ENCODE measurements at places on chromosomes 7 and 10. TPM values are rescaled to one million over a fixed set of nuclear protein-coding genes. Genes with fewer than 3 reads are reported as not detected.

The YKT6 gene
- polyA plus RNA-seq: 58.0 TPM

The PRLHR gene
- 0.16 TPM for polyA plus RNA-seq

The CDC14C gene
- 0.09 TPM for polyA plus RNA-seq

DNA sequence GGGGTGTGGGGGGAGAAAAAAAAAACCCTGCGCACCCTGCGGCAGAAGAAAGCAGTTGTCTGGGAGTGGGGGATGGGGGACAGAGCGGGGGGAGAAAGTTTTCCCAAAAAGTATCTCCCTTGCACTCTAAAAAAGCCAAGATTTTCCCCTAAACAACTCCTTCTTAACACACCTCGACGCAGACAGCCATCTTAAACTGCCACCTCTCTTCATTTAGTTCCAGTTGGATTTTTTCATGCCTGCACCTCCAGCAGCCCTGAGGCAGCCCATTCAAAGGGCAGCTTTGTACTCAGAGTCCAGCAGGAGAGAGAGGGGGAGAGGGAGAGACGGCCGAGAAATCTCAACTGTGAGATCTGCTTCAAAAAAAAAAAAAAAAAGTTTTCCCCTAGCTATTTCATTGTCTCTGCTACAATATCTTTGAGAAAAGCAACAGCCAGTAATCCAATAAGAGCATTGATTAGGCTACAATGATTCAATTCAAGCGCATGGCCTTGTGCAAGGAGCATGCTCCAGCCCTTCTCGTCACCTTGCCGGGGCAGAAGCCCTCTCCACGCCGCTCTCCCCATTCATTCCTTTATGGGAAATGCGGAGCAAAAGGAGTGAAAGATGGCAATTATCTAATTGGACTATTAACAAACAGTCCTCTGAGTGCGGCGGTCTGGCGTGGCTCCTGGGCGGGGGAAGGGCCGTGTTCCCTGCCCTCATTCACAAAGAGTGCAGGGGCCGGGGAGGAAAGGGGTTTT is 939 bp upstream of the VAX1 start:
- DNase-seq: no peak

The SLC26A3 gene
- 0.03 TPM for polyA plus RNA-seq

DNA sequence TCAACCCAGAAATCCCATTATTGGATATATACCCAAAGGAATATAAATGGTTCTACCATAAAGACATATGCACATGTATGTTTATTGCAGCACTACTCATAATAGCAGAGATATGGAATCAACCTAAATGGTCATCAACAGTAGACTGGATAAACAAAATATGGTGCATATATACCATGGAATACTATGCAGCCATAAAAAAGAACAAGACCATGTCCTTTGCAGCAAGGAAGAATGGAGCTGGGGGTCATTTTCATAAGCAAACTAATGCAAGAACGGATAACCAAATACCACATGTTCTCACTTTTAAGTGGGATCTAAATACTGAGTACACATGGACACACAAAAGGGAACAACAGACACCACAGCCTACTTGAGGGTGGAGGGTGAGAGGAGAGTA is 2.2 kb upstream of the AFAP1L2 start:
- no peak for DNase-seq

DNA sequence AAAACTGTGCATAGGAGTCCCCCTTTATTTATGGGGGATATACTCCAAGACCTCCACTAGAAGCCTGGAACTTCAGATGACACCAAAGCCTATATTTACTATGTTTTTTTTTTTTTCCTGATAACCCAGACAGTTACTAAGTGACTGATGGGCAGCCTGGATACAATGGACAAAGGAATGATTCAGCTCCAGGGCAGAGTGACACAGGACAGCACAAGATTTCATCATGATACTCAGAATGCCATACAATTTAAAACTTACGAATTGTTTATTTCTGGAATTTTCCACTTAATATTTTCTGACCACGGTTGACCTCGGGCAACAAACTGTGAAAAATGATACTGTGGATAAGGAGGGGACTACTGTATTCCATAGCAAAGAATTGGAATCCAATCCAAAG is 843.6 kb downstream of the PCDH15 start:
- DNase-seq: no peak

GRCh38 chr7:137844677-137845425 is 1.9 kb downstream of the DGKI start:
- no peak for DNase-seq

The FAM20C gene
- polyA plus RNA-seq: 86.5 TPM

GRCh38 chr10:102657451-102657850 is 13.2 kb downstream of the TRIM8 start:
- DNase-seq: no peak

- DNase-seq: no peak
These were observed 19.0 kb upstream of the TSPAN12 start for GRCh38 chr7:120876922-120877321.

The ADARB2 gene
- 1.0 TPM for polyA plus RNA-seq

The OPN1SW gene
- polyA plus RNA-seq: not detected

The RAMP3 gene
- polyA plus RNA-seq: 51.4 TPM

DNA sequence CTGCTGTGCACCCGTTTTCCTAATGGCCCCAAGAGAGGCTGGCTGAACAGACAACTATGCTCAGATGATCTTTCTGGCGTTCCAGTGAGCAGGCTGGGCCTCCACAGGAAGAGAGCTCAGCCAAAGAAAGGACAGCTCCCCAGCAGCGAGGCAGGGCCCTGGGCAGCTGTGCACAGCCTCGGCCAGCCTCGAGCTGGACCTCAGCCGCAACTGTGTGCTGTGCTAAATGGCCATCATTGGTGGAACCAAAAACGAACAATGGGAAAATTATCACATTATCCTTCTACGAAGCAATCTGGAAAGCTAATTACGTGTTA is 97.5 kb downstream of the CTBP2 start:
- DNase-seq: no peak

DNA sequence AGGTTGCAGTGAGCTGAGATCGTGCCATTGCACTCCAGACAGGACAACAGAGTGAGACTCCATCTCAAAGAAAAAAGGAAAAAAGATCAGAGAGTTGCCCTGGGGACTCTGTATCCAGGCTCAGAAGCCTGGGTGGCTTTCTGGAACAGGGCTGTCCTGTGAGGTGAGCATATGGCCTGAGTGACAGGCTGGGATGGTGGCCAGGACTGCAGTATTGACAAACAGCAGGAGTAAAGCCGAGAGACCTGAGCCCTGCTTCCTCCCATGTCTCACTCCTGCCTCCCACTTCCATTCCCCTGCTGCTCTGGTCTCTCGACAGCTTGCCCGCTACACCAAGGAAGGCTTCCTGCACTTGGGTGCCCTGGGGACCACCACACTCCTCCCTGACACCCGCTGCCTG is 578.5 kb downstream of the GALNT17 start:
- DNase-seq: no peak

The KIAA1549 gene
- polyA plus RNA-seq: 1.6 TPM

DNA sequence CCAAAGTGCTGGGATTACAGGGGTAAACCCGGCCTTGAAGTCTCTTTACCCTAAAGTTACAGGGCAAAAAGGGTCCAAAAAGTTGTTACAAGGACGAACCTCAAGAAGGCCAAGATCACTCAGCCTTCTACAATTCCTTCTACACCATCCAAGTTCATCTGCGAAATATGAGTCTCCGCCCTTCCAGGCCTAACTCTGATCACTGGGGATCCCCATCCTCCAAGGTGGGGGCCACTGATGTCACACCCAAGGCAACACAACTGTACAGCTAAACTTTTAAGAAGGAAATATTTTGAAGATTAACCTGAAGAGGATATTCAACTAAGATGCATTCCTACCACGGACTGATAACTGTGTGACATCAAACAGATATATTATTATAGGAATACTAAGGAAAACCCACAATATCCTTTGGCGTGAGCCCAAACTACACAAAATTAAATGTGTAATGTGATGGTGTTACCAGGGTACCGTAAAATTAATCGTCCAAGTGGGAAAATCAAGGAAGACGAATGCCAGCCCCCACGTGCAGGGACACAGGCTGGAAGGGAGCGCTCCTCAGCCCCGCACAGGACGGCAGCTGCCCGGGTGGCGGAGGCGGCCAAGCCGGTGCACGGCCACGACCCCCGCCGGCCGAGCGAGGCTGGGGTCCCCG is 1.0 kb downstream of the PAXIP1 start:
- DNase-seq: no peak

GRCh38 chr10:113945075-113945686 is 90.7 kb downstream of the NHLRC2 start:
- DNase-seq: no peak

The ANKRD61 gene
- polyA plus RNA-seq: 0.06 TPM

The DHTKD1 gene
- polyA plus RNA-seq: 12.9 TPM

The PPP1R3C gene
- 24.5 TPM for polyA plus RNA-seq

- no peak for DNase-seq
These were observed at the start of gene HK1 for GRCh38 chr10:69278446-69278963. TSS of gene HK1 (plus strand) at chr10:69278496.

DNA sequence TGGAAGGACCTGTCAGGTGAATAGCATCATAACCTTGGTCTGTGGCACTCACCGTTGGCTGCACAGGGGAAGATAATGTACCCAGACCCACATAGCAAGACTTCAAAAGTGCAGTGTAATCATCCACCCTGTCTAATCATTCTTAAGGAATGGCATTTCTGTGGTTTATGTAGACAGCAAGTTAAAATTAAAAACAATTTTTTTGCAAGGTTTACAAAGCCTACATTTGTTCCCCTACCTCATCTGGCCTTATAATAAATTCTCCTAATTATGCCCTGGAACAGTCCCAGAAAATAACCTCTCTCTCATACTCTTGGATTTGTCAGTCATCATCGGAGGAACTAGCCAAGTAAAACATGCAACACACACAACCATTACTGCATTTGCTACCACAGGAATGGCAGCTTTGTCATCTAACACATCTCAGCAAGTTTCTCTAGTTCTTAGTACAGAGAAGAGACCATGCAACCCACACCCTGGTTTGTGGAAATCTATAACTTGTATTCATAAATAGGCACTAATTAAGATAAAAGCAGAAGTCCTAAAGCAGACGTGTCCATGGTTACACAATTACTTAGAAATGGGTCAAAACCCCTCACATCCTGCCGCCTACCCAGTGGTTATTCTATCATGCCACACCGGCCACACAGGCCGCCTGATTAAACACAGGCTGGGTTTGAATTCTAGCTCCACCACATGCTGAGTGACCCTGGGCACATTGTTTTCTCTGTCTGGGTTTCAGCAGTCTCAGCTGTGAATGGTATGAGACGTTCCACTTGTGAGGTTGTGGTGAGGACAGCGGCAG is 19.1 kb downstream of the ABLIM1 start:
- DNase-seq: no peak

DNA sequence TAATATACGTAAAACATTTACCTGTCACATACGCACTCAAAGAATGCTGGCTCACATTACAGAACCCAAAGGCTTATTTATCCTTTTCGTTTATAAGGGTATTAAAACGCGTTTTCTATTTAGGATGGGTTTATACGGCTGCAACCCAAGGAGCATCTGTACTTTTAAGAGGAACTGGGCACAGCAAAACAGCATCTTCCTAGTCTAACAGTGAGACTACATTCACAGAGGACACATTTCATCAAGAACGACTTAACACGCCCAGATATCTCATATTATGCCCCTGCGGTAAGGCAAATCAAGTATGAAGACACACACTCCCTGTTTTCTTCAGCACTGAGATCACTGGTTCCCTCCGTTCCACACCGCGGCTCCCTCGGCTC is 533 bp upstream of the DMTF1 start:
- no peak for DNase-seq

DNA sequence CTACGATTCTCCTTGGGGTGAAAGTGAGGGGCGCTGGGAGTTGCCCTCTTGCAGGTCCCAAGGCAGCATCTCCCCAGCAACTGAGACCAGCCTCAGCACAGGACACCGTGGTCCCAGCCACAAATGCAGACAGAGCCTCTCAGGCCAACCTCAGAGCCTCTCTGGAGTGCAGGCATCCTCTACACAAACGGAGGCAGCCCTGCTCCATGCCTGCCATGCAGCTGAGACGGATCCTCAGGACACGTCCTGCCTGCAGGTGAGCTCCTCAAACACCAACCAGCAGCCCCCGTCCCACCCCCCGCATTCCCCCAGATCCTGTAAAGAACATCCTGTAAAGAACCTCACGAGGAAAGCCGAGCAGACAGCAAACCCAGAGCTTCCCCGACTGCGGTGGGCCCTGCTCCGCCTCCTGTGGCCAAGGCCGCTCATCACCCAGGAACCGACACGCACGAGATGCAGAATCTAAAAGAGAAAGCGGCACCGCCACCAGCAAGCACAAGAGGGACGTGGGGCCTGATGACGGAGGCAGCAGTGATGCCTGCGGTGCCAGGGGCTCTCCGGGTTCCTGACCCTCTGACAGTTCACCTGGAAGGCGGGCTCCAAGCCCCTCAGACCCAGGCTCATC is 186.9 kb downstream of the PTPRN2 start:
- DNase-seq: no peak

The PRKAR1B gene
- polyA plus RNA-seq: 13.7 TPM
